Left kidney (tissue), 8 donors: ENCODE measurements at places on chromosomes 6 and 20. TPM values are rescaled to one million over a fixed set of nuclear protein-coding genes. Genes with fewer than 3 reads are reported as not detected.

The PPP1R11 gene
- 60.1 TPM for polyA plus RNA-seq

The C20orf144 gene
- polyA plus RNA-seq = 0.33 TPM

The ZC2HC1B gene
- polyA plus RNA-seq = not detected

The LY6G6C gene
- 1.1 TPM for polyA plus RNA-seq

The ECI2 gene
- polyA plus RNA-seq = 103 TPM

The RBM12 gene
- polyA plus RNA-seq = 104 TPM

The COL11A2 gene
- 5.9 TPM for polyA plus RNA-seq

The DEFB132 gene
- polyA plus RNA-seq = 0.07 TPM

The SDCBP2 gene
- 1.7 TPM for polyA plus RNA-seq

The PHACTR1 gene
- polyA plus RNA-seq = 20.1 TPM

The HLA-DQB1 gene
- 8.4 TPM for polyA plus RNA-seq

The BACH2 gene
- polyA plus RNA-seq = 11.4 TPM

The ACSS1 gene
- polyA plus RNA-seq = 28.4 TPM

The PRDM13 gene
- not detected for polyA plus RNA-seq

The TEAD3 gene
- 43.7 TPM for polyA plus RNA-seq

The TNXB gene
- 4.7 TPM for polyA plus RNA-seq

DNA sequence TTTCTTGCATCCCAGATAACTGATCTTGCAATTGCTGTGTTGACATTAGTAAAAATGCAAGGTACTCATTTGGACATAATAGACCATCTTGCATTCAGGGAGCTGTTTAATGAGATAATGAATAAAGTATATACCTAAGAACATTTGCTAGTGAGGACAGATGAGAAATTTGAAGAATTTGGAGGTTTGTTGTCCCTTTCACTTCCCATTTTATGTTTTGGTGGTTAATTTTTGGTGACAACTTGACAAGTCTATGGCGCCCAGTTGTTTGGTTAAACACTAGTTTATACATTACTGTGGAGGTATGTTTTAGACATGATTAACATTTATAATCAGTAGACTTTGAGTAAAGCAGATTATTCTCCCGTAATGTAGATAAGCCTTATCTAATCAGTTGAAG, 300.2 kb upstream of the SYNCRIP start:
- no peak for DNase-seq

DNA sequence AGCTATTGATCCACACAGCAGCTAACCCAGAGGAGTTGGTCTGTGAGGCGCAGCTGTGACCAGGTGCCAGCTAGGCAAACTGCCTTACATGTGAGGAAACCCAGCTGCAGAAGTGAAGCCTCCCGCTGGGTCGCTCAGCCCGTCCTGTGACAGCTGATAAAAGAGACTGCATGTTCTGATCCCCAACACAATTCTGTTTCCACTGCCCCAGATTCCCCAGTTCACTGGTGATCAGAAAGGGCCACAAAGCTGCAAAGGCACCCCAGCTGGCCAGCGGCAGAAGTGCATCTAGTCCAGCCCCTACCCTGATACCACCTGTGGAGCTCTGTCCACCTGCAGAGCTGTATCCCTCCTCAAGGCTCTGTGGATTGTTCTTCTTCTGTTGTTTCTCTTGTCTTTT, 64.5 kb downstream of the CTNNBL1 start:
- DNase-seq = no peak

DNA sequence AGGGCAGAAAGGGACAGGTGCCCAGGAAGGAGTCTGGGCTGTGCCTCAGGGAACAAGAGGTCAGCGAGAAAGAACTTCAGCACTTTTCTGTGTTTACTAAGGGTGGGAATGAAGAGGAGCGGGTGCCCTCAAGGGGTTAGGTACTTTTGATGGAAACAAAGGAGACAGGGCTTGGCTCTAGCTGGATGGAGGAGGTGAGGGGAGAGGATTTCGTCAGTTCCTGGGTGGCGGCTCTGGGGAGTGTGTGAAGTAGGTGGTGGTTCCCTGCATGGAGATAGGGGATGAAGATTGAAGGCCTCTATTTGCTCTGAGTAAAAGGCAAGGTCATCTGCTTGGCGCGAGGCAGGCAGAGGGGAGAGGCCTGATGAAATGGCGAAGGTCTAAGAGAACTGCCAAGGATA, 40.0 kb upstream of the ANKRD60 start:
- no peak for DNase-seq

GRCh38 chr6:116434056-116434725, 27.0 kb upstream of the CALHM6 start:
- DNase-seq = no peak

DNA sequence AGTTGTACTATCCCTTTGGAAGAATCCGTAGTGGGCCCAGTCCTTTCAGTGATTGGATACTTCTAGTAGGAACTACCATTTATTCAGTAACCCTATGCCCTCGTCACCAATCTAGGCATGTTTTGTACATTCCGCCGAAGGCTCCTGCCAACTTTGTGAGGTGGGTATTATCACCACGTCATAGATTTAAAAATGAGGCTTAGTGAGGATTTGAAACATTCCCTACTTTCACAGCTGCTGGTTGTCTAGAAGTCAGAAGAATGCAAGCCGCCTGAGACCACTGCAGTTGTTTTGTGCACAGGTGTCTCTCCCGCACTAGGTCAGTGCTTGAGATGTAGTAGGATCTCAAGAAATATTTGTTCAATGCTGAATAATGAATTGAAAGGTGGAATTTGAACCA, 32.6 kb downstream of the ENPP1 start:
- DNase-seq = no peak

- DNase-seq = peak; percentile 26
Observed at GRCh38 chr6:36999751-37000125, 5.7 kb upstream of the FGD2 start.

DNA sequence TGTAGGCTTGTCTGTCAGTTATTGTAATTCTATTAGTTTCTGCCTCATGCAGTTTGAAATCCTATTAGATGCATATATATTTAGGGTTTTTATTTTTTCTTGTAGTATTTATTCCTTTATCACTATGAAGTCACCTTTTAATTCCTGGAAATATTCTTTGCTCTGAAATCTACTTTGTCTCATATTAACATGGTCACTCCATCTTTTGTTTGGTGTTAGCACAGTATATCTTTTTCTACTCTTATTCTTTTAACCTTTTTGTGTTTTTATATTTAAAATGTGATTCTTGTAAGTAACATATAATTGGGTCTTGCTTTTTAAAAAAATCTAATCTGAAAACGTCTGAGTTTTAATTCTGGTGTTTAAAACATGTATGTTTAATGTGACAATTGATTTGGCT, 121.6 kb downstream of the GJA10 start:
- no peak for DNase-seq

- no peak for DNase-seq
Observed at GRCh38 chr20:19277381-19277780, 64.9 kb downstream of the SLC24A3 start.

GRCh38 chr6:20211037-20211940, 980 bp downstream of the MBOAT1 start:
- DNase-seq = peak; percentile 46

GRCh38 chr20:36170542-36171215, 16.1 kb downstream of the EPB41L1 start:
- DNase-seq = no peak

DNA sequence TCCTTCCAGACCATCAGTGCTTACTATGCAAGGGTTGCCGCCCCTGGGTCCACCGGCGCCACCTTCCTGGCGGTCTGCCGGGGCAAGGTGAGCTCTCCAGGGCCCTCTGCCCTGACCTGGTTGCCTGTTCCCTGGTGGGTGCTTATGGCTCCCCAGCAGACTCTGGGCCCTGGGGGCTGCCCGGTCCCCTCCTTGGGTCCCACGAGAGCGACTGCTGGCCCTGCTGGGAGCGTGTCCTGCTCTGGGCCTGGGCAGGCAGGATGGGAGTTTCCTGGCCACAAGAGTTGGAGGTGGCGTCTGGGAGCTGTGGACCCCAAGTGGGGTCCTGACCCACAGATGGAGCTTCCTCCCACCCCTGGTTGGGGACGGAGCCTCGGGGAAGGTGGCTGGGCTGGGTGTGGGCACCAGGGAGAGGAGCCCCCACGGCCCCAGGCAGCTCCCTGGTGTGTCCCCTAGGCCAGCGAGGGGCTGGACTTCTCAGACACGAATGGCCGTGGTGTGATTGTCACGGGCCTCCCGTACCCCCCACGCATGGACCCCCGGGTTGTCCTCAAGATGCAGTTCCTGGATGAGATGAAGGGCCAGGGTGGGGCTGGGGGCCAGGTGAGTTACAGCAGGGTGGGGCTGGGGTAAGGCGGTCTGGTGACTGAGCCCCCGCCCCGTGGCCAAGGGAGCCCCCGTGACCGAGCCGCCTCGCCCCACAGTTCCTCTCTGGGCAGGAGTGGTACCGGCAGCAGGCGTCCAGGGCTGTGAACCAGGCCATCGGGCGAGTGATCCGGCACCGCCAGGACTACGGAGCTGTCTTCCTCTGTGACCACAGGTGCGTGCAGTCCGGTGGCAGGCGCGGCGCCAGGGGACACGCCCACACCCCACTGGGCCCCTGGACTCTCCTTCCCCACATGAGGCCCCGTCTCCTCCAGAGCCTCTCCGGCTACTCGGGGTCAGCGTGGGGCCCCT, 7.1 kb upstream of the TNFRSF6B start:
- no peak for DNase-seq

GRCh38 chr6:13615792-13616120, 621 bp downstream of the NOL7 start:
- peak; percentile 25 for DNase-seq

DNA sequence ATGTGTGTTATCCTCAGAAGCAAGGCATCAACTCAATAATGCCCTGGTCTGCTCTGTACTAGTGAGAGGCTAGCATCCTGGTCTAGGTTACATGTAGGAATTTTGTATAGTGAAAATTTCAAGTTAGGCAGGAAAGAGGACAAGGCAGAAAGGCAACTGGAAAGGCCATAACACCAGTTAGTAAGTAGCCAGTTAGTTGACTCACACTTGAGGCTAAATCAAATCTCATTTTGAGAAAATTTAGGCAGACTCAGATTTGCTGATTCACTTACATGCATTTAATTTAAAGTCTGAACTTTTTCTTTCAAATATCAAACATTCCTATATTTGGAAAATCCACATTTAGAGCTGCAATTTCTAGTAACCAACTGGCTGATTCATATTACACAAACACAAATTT, 184.5 kb upstream of the TCF21 start:
- DNase-seq = no peak

DNA sequence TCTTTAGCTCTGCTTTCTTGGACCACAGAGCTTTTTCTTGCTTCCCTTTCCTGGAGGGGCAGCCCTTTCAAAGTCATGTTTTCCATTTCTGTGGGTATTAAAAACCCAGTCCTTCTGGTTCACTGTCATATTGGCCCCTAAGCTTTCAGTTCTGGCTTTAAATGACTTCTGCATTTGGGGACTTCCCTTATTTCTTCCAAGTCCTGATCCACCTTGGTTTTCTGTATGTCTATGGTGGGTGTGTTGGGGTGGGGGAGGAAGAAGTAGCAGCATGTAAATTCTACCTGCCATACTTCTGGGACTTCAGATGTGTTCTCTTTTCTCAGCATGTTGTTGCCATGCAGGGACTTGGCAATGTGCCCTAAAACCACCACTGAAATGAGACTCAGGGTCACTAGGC, 77.1 kb upstream of the EMILIN3 start:
- DNase-seq = no peak
